Activated T-cell treated with anti-CD3 and anti-CD28 coated beads for 24 hours (primary cell): ENCODE measurements at places on chromosomes 16 and 17.
A peak's percentile ranks its signal among the peaks of the same experiment; 100 is the strongest.

DNA sequence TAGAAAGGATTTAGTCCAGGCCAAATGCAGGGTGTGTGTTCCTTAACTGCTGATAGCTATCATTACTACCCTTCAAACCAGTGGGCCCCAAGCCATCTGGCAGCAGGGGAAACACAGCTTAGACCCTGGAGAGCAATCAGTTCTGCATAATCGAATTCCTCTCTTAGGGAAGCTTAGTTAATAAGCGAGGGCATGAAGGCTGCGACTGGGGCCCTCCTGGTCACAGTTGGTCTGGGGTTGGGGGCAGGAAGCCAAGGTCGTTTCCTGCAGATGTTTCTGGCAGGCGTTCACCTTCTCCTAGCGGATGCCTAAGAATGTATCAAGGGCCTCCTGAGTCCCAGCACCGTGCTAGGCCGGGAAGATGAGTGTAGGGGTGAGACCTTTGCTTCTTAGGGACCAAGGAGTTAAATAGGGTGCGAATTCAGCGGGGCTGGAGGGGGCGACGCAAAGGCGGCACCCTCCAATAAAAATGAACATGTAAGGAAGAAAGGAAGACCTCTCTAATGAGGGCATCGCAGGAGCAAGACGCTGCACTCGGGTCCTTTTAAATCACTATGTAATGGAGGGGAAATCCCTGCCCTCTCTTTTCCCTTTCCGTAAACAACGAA, 16.5 kb upstream of the EEF2K start:
- no peak for DNase-seq

- DNase-seq: no peak
Observed at GRCh38 chr17:1755827-1756262, 6.0 kb upstream of the SERPINF1 start.

DNA sequence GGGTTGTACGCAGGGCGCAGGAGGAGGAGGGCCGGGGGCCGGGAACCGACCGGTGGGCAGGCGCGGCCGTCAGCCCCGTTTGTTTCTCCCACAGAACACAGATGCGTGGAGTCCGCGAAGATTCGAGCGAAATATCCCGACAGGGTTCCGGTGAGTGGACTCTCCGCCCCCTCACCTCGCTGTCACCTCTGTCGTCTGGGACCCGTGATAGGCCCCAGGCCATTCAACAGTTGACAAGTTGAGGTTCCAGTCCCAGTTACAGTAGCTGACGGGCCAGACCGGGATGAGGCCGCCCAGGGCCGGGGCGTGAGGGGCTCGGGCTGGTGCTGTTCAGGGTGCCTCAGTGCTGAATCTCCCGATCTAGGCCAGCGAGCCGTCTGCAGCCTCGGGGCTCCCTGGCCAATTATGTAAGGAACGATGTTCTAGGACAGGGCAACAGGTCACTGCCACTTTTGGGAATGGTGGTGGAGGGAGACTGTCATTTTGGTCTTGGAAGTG, 628 bp downstream of the GABARAPL2 start:
- no peak for DNase-seq

DNA sequence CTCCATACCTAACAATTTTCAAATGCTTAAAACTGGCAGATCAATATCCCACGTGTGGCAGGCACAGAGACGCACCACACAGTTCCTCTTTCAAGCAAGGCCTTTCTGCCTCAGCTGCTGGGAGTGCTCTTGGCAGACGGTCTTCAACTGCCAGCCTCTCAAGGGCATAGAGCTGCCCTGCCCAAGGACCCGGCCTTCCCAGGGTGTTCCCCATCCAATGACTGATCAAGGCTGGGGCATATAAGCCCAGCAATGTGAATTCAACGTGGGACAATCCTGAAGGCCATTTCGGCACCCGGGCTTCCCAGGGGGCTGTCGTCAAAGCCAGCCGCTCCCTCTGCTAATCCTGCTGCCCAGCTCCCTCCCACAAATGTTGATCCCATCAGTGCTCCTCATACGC, 107.1 kb downstream of the STX8 start:
- no peak for DNase-seq

DNA sequence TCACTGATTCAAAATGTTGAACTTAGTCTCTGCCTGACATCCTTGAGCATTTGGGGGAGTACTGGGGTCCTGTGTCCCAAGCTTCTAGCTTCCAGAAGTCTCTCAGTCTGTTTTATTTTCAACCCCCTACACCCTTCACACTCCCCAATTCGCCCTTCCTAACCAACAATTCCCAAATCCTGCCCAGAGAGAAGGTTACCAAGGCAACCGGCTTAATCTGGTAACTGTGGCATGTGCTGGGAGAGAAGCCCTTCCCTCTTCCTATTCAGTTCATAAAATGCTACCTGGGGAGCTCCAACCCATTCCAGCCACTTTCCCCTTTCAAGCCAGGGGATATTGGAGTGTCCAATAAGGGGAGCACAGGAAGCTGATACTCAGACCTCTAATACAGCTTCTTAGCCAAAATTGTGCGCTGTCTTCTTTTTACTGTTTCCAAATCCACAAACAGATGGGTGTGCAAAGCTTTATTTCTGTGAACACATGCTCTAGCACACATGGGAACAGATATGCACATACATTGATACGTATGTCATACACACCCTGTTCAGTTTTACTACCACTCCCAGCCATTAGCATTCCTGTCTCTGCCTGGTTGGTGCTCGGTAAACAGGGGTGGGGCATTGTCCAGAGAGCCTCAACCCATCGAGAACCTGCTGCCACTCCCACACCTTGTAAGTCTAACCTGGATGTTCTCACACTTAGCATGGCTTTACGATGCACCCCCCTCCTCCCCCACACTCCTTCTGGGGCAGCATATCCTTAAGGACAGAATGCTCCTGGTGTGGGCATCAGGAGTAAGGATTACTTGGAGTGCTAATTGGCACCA, 1.1 kb upstream of the RAPGEFL1 start:
- DNase-seq: no peak

- no peak for DNase-seq
Observed at GRCh38 chr16:48622456-48623303, 12.7 kb upstream of the N4BP1 start.

GRCh38 chr17:48555258-48556228, 10.6 kb upstream of the HOXB2 start:
- DNase-seq: no peak

DNA sequence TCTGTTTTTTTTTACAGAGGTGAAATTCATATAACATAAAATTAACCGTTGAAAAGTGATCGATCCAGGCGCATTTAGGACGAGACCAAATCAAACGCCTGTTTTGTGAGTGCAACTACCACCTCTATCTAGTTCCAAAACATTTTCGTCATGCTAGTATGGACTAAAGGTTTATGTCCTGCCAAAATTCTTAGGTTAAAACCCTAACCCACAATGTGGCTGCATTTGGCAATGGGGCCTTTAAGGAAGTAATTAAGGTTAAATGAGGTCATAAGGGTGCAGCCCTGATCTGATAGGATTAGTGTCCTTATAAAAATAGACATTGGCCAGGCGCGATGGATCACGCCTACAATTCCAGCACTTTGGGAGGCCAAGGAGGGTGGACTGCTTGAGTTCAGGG, 32.8 kb upstream of the RCVRN start:
- DNase-seq: no peak

GRCh38 chr16:26360867-26361266, 669.1 kb downstream of the HS3ST4 start:
- DNase-seq: no peak

DNA sequence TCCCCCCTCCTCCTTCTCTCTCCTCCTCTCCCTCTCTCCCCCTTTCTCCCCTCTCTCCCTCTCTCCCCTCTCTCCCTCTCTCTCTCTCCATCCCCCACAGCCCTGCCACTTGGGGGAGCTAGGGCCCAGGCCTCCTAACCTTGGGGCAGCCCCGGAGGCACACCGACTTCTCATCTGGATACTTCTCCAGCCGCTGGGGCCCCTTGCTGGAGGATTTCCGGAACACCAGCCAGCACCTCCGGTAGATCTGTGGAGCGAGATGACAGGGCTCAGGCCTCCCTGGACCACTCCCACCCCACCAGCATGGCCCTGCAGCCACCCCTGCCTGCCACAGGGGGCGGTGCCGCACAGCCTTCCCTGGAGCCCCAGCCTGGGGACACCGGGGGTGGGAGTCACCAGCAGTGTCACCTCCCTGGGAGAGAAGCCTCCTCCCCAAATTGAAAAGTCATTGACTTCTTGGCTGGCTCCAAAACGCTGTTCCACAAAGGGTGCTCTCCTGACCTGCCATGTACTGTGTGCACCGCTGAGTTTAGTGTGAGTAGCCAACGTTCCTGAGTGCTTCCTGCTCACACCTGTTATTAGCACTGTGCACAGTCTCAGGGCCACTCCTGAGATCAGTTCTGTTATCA, 10.5 kb downstream of the DOK4 start:
- peak; percentile 64 for DNase-seq

DNA sequence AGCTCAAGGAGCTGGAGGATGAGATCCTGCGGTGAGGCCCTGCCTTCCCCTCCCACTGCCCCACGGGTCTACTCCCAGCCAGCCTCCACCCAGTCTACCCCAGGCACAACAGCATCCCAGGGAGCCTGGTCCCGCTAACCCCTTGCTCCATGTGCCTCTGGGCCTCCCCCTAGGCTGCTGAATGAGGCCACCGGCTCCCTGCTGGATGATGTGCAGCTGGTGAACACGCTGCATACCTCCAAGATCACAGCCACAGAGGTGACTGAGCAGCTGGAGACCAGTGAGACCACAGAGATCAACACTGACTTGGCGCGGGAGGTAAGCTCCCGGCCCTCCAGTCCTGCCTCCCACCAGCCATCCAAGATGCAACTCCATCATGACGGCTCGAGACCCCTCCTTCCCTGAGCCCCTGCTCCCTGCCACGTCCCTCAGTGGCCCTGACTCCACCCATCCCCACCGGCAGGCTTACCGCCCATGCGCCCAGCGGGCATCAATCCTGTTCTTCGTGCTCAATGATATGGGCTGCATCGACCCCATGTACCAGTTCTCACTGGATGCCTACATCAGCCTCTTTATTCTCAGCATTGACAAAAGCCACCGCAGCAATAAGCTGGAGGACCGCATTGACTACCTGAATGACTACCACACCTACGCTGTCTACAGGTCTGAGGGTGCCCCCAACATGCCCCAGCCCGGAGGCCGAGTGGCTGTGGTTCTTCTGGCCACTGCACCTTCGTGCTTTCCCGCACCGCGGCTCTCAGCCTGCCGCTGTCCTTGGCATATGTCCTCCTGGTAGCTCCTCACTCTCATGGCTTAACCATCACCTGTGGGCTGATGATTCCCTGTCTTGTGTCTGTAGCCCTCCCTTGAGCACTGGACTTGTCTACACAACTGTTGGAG, 15.0 kb upstream of the KDM6B start:
- DNase-seq: no peak

- no peak for DNase-seq
Observed at GRCh38 chr16:23952971-23953300, 117.2 kb downstream of the PRKCB start.

GRCh38 chr17:82752371-82753200, 721 bp downstream of the TBCD start:
- no peak for DNase-seq

GRCh38 chr17:29954405-29954804, 13.0 kb downstream of the EFCAB5 start:
- no peak for DNase-seq

DNA sequence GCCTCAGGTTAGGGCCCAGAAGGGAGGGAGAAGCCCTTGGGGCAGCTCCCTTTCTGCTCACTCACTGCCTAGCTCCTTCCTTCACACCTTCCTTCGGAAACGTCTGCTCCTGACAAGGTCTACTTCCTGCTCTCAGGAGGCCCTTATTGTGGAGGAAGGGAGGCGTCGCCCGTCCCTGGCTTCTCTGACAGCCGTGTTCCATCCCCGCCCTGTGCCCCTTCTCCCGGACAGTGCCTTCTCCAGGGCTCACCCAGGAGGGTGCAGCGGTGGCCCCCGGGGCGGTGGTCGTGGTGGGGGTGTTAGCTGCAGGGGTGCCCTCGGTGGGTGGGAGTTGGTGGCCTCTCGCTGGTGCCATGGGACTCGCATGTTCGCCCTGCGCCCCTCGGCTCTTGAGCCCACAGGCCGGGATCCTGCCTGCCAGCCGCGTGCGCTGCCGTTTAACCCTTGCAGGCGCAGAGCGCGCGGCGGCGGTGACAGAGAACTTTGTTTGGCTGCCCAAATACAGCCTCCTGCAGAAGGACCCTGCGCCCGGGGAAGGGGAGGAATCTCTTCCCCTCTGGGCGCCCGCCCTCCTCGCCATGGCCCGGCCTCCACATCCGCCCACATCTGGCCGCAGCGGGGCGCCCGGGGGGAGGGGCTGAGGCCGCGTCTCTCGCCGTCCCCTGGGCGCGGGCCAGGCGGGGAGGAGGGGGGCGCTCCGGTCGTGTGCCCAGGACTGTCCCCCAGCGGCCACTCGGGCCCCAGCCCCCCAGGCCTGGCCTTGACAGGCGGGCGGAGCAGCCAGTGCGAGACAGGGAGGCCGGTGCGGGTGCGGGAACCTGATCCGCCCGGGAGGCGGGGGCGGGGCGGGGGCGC, 231.9 kb downstream of the SEC14L1 start:
- peak; percentile 35 for DNase-seq

- DNase-seq: no peak
Observed at GRCh38 chr16:58855291-58855863, 121.3 kb upstream of the GOT2 start.

DNA sequence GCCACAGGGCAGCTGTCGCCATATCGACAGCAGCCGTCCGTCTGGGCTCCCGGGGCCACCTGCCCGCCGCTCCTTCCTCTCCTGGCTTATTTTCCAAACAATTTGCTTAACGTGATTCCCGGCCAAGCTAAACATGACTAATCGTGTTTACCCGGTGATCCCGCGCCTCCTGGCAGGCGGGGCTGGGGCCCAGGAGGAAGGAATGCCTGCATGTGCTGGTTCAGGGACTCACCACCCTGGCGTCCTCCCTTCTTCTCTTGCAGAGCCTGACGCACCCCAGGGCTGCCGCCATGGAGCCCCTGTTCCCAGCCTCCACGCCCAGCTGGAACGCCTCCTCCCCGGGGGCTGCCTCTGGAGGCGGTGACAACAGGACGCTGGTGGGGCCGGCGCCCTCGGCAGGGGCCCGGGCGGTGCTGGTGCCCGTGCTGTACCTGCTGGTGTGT, 6.1 kb downstream of the SSTR5 start:
- DNase-seq: no peak

- no peak for DNase-seq
Observed at GRCh38 chr17:21201298-21201595, 12.7 kb downstream of the TMEM11 start.

DNA sequence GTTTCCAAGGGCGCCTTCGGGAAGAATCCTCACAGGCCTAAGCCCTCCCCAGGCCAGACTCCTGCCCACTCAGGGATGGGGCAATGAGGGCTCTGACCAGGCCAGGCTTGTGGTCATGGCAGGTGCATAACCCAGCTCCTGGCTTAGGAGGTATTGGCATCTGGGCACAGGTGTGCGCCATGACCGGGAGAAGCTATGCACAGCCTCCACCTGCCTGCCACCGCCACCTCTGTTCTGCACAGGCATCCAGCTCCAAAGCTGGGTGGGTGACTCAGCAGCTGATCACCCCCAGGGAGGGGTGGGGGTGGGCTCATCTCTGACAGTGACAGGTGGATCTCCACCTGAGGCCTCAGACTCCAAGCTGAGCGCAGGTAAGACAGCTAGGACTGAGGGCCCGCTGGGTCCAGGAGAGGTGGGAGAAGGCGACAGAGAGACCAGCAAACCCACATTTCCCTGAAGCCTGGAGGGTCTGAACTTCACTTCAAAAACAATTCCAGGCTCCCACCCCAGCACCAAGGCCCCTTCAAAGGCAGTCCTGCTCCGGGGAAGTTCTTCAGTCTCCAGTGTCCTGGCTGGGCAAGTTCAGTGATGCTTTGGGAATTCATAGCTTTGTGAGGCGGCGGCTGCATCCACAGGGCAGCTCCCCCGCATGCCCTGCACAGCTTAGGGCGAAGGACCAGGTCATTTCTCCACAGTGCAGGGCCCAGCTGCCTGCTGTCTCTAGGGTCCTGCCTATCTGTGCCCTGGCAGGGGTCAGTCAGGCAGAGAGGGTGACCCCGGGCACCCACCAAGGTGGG, 121.6 kb upstream of the SMURF2 start:
- DNase-seq: no peak
